ENCODE measurements at places on chromosomes 7 and 10. TPM values are rescaled to one million over a fixed set of nuclear protein-coding genes. Genes with fewer than 3 reads are reported as not detected.

Gene GHRHR
- 5.9 TPM for total RNA-seq

Gene MMP21
- total RNA-seq = not detected

Gene SLC18A3
- not detected for total RNA-seq

Gene ACHE
- total RNA-seq = 5.7 TPM

Gene MTG1
- 65.3 TPM for total RNA-seq

Gene TMEM178B
- 11.3 TPM for total RNA-seq

Gene GCK
- total RNA-seq = 0.90 TPM

Gene CYP2C18
- total RNA-seq = 0.09 TPM

Gene PTPRN2
- 5.7 TPM for total RNA-seq

Gene AKR1B1
- 171 TPM for total RNA-seq

Gene ZNF503
- total RNA-seq = 0.09 TPM

Gene INSYN2A
- total RNA-seq = 0.20 TPM

Gene FAM24B
- total RNA-seq = not detected

Gene MDFIC
- total RNA-seq = 2.1 TPM

Gene XPNPEP1
- total RNA-seq = 71.3 TPM

Gene IL15RA
- 0.31 TPM for total RNA-seq

Gene PTPN20
- total RNA-seq = not detected

Gene WNT8B
- total RNA-seq = not detected

Gene GPR85
- total RNA-seq = not detected

Gene GLI3
- 43.0 TPM for total RNA-seq

Gene ATG9B
- 2.0 TPM for total RNA-seq

Gene LGI1
- total RNA-seq = 1.2 TPM

Gene LRMDA
- total RNA-seq = 2.1 TPM

Gene CACNA2D1
- 36.2 TPM for total RNA-seq

Gene SPDYE5
- not detected for total RNA-seq

Measured in H9 (cell line).